ENCODE measurements at places on chromosomes 6 and 20.

DNA sequence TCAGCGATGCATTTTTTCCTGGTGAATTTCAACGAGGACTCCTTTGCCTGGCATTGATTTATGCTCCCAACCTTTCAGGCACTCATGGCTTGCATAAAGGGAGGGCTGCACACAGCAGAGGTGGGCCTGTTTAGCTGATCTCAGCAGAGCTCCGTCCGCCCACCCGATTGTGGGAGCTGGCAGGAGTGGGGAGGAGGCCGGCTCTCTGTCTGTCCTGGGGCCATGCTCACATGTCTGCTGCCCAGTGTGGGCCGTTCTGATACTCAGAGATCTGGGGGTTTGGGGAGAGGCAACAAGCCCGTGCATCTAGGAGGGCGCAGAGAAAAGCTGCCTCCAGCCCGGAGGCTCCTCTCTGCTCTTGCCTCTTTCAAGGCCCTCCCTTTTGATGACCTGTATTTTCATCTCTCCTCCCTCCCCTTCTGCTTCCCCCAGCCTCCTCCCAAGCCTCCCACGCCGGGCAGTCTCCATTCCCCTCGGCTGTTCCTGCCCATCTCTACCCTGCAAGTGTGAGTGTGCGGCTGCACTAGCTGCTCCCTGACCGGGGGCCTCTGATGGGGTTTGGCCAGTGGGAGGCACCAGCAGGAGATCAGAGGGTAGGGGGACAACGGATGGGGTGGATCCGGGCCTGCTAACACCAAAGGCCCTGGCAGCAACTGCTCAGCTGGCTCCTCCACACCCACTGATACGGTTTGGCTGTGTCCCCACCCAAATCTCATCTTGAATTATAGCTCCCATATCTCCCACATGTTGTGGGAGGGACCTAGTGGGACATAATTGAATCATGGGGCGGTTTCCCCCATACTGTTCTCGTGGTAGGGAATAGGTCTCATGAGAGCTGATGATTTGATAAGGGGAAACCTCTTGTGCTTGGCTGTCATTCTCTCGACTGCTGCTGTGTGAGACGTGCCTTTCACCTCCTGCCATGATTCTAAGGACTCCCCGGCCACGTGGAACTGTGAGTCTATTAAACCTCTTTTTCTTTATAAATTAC, 39.6 kb upstream of the MLN start:
- DNase-seq = no peak

DNA sequence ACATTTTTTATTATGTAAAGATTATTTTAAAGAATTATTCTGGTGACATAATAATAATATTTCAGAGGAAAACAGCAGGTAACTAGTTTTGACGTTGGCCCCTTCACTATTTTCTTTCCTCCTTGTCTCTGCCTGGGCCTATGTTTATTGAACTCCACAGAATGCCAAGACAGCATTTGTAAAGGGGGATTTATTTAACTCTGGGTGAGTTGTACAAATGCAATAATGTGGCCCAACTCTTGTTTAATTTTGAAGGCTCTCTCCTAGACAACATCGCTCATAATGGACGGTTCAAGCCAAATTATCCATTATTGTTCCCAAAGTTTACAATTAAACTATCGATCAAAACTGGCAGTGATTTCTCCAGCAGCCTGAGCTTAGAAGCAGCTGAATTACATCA, 374.3 kb upstream of the SLC35B3 start:
- no peak for DNase-seq

DNA sequence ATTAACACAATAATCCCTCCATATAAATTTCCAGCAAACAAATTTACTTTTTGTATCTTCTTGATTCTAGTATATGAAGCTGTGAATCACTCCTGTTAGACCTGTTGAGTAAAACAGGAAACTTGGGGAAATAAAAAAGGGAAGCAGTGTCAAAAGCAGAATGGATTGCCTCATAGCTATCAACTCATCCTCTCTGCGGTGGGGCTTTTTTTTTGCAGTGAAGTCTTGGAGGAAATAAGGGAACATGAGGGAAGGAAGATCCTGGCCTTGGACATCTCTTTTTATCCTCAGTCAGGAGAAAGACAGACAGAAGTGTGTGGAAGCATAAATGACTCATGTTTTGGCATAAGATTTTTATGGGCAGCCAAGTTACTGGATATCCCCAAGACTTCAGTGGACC, 332.5 kb downstream of the TFAP2A start:
- DNase-seq = peak; percentile 96

GRCh38 chr6:156980948-156981347, 203.8 kb downstream of the ARID1B start:
- DNase-seq = no peak

DNA sequence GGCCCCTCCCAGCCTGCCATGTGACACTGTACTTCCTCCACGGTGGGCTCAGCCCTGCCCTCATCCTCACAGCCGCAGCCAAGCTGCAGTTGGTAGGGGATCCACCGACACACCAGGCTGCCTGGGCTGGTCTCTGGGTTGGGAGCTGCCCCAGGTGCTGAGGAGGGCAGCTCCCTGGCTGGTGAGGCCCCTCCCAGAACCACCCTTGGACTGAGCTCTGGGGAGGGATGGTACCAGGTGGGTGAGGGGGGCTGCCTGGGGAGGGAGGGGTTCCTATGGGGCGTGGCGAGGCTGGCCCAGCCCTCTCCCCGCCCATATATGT, 185 bp upstream of the TNFRSF6B start:
- DNase-seq = no peak

GRCh38 chr6:160767647-160768019, 65.6 kb downstream of the PLG start:
- no peak for DNase-seq

- DNase-seq = peak; percentile 40
These were observed 9.9 kb upstream of the PSMF1 start for GRCh38 chr20:1108437-1108920.

DNA sequence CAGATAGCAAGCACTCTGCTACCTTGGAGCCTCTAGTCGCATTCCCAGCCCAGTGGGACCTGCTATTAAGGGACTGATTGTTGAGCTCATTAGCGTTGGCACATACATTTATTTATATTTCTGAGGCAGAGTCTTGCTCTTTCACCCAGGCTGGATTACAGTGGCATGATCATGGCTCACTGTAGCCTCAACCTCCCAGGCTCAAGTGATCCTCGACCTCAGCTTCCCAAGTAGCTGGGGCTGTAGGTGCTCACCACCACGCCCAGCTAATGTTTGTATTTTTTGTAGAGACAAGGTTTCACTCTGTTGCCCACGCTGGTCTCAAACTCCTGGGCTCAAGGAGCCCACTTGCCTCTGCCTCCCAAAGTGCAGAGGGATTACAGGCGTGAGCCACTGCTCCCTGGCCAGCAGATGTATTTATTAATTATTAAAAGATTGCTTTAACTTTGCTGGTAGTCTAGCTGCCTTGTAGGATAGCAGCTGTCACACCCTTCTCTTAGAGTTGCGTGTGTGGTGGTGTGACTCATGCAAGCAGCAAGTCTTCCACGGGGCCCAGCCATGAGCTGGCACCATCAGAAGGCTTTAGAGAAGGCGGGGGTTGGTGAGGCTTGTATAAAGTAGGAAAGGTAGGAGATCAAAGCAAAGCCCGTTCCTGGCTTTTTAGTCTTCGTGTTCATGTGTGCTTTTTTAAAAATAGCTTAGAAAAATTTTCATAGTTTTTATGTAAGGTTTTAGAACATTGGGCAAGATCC, 16.5 kb downstream of the ACTR5 start:
- DNase-seq = peak; percentile 29

DNA sequence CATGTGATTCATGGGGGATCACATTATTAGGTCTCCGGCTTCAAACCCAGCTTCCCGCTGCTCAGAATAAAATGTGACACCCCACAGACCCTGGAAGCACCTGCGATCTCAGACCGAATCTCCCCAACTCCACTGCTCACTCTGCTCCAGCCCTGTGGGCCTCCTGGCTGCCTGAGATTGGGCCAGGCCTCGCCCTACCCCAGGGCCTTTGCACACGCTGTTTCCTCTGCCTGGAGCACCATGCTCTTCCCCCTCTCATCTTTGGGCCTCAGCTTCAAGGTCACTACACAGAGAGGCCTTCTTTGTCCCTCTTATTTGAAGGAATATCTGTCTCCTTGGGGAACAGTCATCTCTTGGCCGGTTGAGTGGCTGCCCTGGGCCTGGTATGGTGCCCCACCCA, 48.8 kb downstream of the RBM38 start:
- no peak for DNase-seq

DNA sequence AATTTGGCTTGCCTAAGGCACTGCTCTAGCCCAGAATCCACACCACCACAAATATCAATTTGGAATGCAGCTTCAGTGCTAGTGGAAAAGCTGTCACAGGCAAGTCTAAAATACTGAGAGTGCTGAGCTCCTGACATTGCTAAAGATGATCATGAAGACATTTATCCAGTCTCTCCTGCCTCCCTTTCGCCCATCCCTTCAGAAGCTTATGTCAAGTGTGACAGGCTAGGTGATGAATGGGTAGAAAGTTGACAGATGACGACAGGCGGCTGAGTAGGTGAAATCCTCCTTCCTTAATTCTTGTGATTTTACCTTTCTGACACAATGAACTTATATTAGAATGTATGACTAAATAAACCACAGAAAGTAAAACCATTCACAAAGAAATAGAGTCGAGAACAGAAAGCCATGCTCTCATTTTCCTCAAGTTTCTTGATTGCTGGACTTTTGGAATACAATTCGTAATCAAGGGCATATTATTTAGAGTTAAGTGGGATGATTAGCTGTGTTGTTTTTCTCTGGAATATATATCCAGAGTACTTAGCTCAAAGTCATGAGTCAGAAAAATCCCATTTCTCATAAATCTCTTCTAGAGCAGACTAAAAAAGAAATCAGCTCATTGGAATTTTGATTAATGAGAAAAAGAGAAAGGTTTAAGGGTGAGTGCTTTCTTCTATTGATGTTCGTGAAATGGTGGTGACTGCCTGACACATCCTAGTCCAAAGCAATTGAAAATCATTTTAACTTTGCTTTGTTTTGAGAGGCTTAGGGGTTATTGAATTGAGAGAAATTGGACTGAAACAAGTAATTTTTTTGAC, 1228.2 kb upstream of the CITED2 start:
- no peak for DNase-seq

- DNase-seq = no peak
These were observed 91.3 kb downstream of the LYRM2 start for GRCh38 chr6:89547281-89547680.

- DNase-seq = no peak
These were observed 336.2 kb downstream of the CDKAL1 start for GRCh38 chr6:20870493-20870892.

DNA sequence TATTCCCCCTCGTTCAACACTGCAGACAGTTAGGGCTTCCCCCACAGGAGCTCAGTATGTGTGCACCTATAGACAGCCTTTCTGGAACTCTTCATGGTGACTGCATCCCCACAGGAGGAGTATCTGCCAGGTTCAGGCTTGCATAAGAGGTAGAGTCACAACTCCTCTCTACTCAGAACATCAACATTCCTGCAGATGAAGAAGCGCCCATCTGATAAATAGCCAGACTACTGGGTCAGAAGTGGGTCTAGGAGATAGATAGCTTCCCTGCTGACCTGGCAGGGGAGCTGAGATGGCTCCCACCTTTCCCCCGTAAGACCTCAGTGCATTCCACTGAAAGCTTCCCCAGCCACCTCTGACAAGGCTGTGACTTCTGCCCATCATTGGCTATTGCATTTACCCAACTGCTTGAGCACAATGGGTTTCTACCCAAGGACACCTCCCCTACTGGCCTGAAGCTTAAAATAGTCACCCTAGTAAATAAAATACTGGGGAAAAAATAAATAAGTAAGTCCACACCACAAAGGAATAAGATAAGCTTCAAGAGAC, 125.1 kb downstream of the CDK19 start:
- DNase-seq = no peak

GRCh38 chr6:140062043-140063020, 687.9 kb upstream of the CITED2 start:
- no peak for DNase-seq

DNA sequence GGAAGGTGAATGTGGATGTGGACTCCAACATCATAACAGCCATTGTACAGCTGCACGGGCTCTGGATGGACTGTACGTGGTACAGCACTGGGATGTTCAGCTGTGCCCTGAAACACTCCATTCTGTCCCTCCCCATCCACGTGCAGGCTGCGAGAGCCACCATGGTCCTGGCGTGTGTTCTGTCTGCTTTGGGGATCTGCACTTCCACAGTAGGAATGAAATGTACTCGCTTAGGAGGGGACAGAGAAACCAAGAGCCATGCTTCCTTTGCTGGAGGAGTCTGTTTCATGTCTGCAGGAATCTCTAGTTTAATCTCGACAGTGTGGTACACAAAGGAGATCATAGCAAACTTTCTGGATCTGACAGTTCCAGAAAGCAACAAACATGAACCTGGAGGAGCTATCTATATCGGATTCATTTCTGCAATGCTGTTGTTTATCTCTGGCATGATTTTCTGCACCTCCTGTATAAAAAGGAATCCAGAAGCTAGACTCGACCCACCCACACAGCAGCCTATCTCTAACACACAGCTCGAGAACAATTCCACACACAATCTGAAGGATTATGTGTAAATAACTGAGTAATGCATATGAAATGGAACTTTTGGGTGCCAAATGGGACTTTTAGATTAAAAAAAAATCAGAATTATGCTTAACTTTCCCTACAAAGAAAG, 12.1 kb downstream of the CLDN20 start:
- no peak for DNase-seq

- no peak for DNase-seq
These were observed 139.0 kb upstream of the SLC35B3 start for GRCh38 chr6:8574311-8574710.

GRCh38 chr20:58636396-58636982, 14.6 kb upstream of the STX16 start:
- DNase-seq = no peak

- peak; percentile 9 for DNase-seq
These were observed 4.9 kb downstream of the SMPD2 start for GRCh38 chr6:109445382-109445781.

DNA sequence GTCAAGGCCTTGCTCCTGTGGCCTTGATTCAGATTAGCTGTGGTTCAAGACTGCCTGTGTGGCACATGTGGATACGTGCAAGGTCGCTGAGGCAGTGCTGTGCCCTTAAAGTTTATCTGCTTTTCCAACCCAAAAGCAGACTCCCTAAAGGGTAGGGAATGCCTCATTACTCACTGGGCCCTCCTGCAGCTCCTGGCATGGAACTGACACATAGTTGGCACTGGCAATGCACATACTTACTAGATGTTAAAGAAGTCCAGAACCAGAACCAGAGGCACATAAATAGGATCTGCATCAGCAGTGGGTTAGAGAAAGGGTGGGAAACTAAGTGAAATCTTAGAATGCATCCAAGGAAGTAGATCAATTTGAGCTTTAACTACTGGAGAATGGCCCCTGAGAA, 90.6 kb upstream of the MLN start:
- no peak for DNase-seq

GRCh38 chr6:136604928-136605510, 54.8 kb upstream of the MAP7 start:
- DNase-seq = no peak

DNA sequence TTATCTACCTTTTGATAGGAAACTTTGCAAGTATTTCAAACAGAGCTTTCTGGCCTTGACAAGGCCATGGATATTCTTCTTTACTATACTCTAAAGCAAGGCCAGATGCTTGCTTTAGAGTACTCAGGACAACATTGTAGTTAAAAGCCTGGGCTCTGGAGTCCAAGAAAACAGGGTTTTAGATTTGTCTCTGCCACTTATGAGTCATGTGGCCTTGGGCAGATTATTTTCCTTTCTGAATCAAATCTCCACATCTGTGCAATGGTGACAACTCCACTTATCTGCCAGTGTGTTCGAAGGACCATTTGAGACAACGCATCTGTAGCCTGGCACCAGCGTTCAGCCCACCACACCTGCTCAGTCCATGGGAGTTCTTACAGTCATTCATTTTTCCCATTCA, 265.9 kb upstream of the RIN2 start:
- DNase-seq = no peak
